ENCODE measurements at places on chromosomes 3 and 15.

DNA sequence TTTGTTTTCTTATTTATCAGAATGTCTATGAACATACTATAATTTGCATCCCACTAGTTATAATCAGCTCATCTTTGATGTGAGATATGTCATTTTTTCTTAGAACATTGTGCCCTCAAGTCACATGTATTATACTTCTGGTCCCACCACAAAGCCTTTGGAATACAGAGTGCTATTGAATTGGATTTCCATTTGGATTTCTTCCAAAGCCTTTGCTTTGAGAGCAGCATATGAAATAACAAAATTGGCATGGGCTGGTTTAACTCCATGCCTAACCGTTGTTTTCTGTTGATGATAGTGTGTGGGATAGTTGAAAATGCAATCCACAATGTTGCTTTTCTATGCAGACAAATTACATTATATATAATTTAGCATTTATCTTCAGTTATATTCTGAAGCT, 284.5 kb upstream of the PLSCR5 start:
- DNase-seq: no peak

DNA sequence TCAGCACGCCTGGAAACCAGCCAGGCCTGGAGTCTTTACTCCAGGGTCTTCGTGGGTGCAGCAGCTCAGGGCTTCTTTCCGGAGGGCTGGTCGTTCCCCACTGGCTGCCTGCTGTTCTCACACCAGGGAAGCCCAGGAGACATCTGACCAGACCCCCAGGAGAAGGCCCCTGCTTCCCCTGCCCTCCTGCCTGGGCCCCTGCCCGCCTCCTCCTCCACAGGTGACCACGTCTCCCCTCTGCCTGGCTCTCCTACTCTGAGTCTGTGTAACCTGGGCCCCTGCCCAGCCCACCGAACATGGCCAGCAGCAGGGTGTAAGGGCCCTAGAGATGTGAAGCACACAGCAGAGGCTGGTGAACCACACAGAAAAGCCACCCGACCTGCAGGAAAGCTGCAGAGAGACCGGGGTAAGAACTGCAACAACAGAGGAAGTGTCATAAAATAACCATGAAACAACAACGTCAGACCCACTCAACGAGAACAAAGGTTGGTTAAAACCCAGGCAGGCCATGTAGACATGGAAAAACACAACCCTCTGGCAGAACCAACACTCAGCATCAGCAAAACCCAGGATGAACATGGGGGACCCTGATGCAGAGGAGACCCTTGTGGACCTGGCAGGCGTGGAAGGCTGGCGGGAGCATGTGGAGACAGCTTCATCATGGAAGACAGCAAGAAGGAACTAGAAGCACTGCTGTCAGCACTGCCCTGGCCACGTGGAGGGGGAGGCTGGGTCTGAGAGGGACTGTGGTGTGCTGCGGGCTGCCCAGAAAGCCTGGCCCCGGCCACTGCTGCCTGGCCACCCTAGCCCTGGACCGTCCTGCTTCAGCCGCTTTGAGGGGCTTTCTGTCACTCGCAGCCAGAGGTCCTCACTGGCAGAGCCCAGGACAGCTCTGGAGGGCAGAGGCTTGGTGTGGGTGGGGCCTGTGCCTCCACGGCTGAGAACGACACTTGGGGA, 20.4 kb downstream of the UROC1 start:
- no peak for DNase-seq

DNA sequence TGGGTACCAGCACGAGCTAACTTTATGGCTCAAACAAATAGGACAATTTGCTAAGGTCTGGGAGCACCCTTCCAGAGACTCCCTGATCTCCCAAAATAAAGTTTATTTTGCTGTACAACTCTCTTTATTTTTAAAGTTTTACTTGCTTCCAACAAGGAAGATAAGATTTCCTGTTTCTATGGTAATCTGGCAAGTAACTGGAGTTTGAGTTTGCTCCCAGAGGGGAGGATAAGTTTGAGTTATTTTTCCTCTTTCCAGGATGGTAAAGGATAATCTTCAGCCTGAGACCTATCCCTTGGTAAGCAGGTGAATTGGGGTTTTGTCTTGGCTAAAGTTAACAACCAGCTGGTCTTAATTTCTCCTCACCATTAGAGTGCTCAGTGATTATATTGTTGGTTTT, 1019.4 kb upstream of the ALCAM start:
- DNase-seq: no peak

GRCh38 chr15:83533410-83533962, 86.3 kb downstream of the SH3GL3 start:
- DNase-seq: no peak

GRCh38 chr3:185046164-185046515, 106.7 kb downstream of the C3orf70 start:
- DNase-seq: no peak

DNA sequence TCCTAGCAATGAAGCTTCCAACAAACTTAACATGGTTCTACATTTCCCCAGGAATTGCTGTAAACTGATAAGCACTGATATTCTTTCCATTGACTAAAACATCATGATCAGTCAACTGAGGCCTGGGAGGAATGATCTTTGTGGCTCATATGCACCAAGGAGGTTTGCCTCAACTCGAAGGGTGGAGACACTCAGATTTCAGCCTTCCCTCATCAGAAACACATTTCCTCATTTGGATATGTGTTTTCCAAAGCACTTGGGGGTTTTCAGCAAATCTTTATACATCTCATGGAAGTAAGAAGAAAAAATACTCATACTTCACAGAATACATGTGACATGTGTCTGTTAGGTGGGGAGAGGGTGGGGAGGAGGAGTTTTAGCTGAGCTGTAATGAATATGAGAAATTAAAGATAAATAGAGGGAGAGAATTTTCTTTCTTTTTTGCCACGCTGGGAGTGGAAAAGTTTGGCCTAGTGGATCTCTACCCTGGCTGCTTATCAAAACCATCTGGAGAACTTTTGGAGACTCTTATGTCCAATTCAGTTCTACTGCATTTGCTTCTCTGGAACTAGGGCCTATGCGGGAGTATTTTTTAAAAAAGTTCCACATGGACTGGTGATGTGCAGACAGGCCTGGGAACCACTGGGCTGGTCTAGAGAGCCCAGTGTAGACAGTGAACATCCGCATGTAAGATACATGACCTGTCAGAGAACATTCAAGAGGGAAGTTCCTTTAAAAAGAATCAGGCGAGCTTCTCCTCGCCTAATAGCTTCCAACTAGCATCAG, 301.0 kb upstream of the ICE2 start:
- DNase-seq: no peak

- DNase-seq: no peak
These were observed 20.5 kb upstream of the DYNC1LI1 start for GRCh38 chr3:32591186-32591585.

GRCh38 chr3:187805774-187806173, 60.5 kb upstream of the BCL6 start:
- DNase-seq: no peak

DNA sequence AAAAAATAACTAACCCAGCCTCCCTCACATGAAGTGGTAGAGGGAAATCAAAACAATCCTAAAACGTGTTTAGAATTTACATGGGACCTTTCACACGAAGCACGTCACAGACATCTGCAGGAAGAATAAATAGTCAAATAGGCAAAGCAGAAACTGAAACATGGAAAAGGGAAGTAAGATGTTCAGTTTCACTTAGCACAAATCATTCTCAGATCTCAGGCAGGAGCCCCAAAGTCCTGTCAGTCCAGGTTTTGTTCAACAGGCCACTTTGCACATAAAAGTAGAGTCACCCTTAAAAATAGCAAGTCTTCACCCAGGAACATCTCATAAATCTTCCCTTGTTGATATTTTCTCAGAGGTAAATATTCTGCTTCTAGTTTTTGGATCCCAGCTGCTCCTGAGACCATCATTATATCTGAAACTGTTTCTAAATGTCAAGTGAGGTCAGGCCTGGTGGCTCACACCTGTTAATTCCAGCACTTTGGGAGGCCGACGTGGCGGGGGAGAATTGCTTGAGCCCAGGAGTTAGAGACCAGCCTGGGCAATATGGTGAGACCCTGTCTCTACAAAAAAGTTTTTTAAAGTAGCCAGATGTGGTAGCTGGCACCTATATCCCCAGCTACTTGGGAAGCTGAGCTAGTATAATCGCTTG, 1.9 kb downstream of the RUBCN start:
- no peak for DNase-seq

DNA sequence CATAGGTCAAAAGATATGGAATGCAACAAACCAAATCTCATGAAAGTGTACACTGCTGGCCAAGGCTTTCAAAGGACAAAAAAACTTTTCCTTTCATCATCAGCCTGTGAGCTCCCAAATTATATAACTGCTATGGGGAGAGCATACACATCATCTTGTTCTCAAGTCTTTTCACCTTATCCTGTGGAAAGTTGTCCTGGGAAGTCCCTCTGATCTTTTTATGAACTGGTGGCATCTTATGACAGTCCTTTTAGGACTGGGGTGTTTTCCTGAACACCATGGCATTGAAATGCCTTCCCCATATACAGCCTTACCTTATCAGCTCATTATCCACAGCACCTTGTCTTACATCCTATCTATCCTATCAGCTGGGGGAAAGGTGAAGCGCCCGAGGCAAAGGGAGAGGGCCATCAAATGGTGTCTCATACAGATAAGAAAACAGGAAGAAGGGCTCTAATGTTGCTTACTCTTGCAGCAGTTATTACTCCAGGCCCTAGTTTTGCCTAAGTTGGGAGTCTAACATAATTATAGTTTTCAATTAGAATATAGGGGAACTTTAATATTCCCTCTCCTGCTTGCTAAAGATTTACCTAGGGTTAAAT, 61.5 kb upstream of the GOLIM4 start:
- DNase-seq: no peak

DNA sequence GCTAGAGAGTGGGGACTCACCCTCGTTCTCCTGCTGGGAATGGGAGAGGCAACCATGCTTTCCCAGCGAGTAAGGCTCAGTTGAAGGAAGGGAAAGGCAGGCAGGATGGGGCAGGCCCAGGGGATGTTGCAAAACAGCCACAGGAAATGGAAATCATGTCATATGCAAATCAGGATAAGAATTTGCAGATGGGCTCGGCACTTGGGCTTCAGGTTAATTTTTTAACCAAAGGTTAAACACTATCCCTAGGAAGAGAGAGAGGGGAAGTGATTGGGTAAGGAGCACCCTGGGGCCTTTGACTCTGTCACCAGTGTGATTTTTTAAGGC, 14.6 kb upstream of the PLA2G4E start:
- no peak for DNase-seq

DNA sequence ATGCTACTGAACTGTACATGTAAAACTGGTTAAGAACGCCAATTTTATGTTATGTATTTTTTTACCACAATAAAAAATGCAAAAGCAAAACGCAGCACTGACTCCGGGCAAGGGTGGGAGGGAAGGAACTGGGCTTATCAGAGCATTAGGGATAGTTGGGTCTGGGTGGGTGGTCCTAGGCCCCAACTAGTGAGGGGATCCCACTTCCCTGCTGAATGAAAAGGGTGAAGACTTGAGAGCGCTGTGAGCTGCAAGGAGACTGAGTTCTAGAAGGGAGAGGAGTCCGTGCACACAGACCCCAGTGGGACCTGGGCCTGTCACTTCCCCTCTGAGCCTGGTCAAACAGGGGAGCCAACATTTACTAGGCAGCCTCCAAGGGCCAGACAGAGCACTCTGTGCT, 98.6 kb downstream of the TPRA1 start:
- no peak for DNase-seq

DNA sequence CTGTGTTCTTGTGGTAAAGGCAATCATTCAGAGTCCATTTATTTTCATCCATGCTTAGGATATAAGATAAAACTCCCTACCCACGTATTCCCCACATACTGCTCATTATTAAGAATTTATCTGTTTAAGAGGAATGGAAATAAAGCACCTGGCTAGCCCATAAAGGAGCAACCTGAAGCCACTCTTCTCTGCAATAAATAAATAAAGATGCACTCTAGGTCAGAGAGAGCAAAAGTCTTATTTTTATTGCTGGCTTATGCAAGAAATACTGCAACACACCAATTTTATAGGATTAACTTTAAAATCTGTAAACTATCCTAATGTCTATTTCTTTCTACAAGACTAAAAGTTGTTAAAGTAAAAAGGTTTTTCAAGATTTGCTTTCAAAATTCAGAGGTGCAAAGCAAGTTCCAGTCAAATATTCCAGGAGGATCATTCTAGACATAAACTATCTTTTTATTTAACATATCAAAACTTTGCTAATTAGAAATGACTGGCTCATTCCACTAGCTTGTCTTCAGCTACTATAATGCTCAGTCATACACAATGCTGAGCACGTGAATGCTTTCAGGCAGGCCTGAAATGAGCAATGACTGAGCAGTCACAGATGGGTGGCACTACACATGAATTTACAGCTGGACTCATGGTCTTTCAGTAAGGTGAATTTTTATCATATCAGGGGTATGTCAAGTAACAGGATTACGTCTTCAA, 7.1 kb downstream of the TJP1 start:
- no peak for DNase-seq

DNA sequence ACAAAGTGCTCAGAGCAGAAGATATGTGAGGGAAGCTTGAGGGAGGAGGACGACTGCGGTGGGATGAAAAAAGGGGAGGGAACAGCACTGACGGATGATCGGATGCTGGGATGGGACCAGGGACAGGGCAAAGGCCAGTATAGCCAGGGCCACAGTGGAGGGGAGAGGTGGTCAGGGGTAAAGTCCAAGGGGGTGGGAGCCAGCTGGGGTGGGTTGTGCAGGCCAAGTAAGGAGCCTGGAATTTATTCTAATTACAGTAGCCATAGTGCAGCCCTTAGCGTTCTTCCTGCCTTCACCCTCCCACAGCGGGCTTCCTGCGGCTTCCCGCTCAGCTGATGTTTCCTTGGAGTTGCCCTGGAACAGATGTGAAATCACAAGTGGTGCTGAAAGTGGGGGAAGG, 7.6 kb upstream of the APEH start:
- DNase-seq: no peak

GRCh38 chr3:105140899-105141367, 225.8 kb upstream of the ALCAM start:
- DNase-seq: no peak

DNA sequence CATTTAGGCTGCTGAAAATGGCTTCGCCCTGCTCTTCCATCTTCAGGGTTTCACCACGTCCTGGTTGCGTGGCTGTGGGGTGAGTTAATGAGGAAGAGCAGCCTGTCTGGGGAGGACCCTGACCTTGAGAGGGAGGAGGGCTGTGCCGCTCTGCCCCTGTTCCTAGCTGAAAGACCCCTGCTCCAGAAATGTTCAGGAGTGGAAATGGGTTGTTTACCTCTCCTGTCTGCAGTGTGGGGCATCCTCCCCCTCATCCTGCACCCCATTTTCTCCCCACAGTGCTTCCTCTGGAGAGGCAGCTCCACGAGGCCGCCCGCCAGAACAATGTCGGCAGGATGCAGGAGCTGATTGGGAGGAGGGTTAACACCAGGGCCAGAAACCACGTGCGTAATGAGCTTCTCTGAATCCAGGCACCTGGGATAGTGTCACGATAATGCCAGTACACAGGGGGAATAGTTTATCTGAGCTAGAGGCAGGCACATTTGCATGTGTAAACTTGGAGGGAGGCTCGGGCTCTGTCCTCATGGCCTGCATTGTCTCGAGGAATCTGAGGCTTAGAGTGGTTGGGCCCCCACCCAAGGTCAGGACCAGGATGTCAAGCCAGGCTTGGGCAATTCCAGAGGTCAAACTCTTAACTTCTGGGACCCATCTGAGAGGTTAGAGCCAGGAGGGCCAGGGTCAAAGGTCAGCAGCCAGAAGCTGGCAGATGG, 4.0 kb downstream of the ANKDD1A start:
- DNase-seq: no peak

- DNase-seq: no peak
These were observed 21.2 kb downstream of the XYLB start for GRCh38 chr3:38367779-38368178.

All from NCI-H748 treated with DMSO at 0.1 percent for 48 hours (cell line).